Psoas muscle (tissue), 8 donors: ENCODE measurements at places on chromosomes 13 and 19. TPM values are rescaled to one million over a fixed set of nuclear protein-coding genes. Genes with fewer than 3 reads are reported as not detected.

DNA sequence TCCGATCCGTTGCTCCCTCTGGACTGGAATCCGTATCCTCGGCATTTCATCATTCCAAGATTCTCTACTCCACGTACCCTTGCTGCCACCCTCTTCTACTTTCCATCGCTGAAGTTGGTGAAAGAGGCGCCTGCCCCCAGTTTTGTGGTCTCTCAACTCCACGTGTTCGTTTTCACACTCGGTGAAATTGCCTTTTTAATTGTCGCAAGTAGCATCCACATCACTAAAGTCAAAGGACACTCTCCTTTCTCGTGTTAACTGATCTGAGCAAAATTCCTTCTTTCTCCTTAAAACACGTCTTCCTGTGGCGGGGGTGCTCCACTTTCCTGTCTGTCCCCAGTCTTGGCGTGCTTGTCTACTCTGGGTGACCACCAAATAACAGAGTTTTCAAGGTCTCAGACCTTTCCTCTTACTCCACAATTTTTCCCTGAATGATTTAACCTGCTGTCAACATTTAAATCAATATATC lies 1.1 kb upstream of the TMTC4 start:
- DNase-seq, result no peak

DNA sequence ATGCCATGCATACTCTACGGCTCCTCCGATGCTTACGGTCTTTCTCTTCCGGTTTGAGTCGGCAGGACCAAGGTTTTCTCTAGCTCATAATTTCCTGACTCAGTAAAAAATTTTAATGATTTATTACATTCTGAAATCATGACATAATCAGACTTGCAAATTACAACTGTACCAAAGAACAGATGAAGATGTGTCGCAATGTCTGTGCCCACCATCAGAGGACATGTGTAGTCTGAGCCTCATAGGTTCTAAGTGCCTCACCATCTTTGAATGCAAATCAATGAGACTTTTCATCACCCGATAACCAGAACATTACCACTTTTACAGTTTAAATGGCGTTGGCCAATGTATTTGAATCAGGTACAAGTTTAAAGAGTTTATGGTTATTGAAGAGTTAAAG lies 213.1 kb downstream of the NHLRC3 start:
- no peak for DNase-seq

GRCh38 chr19:14272623-14273022 lies 66.7 kb upstream of the ADGRL1 start:
- no peak for DNase-seq

- no peak for DNase-seq
Measured at GRCh38 chr19:5202553-5202952, 138.1 kb downstream of the PTPRS start.

- DNase-seq, result no peak
Measured at GRCh38 chr19:14091813-14092462, 1.4 kb upstream of the SAMD1 start.

The NCR1 gene
- 0.32 TPM for total RNA-seq
